Naive B cell (primary cell): ENCODE measurements at places on chromosomes 4 and X. TPM values are rescaled to one million over a fixed set of nuclear protein-coding genes. Genes with fewer than 3 reads are reported as not detected.

FGFBP2 gene
- 2.2 TPM for polyA plus RNA-seq

SSX4 gene
- not detected for polyA plus RNA-seq

DNA sequence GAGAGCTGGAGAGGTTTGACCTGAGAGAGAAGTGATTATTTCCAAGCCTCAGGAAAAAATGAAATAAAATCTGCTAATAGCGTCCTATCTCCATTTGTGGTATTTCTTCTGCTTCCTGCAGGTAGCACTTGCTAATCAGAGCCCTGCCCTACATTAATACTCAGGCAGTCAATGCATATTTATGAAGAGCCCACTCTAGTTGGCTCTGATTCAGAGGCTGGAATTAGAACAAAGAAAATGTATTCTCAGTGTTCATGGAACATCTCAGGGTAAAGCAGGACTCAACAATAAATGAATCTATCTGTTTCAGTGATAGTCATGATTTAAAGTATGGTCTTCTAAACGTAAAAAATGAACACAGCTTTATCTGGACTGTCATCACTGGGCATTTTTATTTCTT is 1.4 kb upstream of the ATP8A1 start:
- no peak for DNase-seq

PWWP3B gene
- not detected for polyA plus RNA-seq

ARAP2 gene
- 32.4 TPM for polyA plus RNA-seq

FATE1 gene
- not detected for polyA plus RNA-seq

- no peak for DNase-seq
These were observed 114.3 kb downstream of the VSIG4 start for GRCh38 chrX:65925592-65925991.

BTK gene
- 110 TPM for polyA plus RNA-seq

AREG gene
- 46.8 TPM for polyA plus RNA-seq

GRCh38 chr4:105633241-105633640 is 75.2 kb downstream of the INTS12 start:
- DNase-seq: no peak

GRCh38 chr4:187141101-187141500 is 417.4 kb upstream of the FAT1 start:
- DNase-seq: no peak

CLCN4 gene
- polyA plus RNA-seq: 46.1 TPM

GRCh38 chr4:107452717-107453630 is 267.1 kb downstream of the PAPSS1 start:
- no peak for DNase-seq

DNA sequence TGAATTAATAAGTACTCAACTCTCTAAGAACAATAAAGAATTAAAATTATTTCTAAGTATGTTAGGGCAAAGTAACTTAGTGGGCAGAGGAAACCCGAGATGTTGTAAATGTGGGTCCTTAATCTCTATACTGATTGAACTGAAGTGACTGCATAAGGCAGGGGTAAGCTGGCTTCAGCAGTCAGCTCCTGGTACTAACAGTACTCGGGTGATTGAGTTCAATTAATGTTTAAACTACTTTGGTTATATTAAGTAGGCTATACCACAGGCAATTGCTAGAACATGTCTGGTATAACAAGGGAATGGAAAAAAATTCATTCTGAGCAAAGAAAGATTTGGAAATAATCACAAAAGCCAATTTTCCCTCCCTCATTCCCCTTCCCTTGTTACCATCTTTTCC is 90.7 kb downstream of the LNX1 start:
- no peak for DNase-seq

GRCh38 chr4:13302876-13303275 is 181.3 kb downstream of the RAB28 start:
- no peak for DNase-seq

- no peak for DNase-seq
These were observed 981 bp upstream of the PITX2 start for GRCh38 chr4:110623718-110624397.

AWAT2 gene
- polyA plus RNA-seq: not detected

GRCh38 chr4:125070861-125071260 is 243.9 kb upstream of the FAT4 start:
- DNase-seq: no peak

DNA sequence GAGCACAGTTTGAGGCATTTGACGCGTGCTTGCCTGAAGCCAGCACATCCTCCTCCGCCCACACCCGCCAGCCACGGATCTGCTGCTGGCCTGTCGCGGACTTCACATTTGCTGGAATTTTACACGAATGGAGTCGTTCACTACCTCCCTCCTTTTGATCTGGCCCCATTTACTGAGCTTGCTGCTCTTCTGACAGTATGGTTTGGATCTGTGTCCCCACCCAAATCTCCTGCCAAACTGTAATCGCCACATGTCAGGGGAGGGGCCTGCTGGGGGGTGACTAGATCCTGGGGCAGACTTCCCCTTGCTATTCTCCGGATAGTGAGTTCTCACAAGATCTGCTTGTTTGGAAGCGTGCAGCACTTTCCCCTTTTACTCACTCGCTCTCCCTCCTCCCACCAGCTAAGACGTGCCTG is 19.9 kb upstream of the CPLX1 start:
- DNase-seq: no peak

GRCh38 chrX:81577028-81577427 is 375.1 kb downstream of the SH3BGRL start:
- no peak for DNase-seq

BEX1 gene
- 0.45 TPM for polyA plus RNA-seq
